ENCODE measurements at places on chromosomes 2 and 18.

DNA sequence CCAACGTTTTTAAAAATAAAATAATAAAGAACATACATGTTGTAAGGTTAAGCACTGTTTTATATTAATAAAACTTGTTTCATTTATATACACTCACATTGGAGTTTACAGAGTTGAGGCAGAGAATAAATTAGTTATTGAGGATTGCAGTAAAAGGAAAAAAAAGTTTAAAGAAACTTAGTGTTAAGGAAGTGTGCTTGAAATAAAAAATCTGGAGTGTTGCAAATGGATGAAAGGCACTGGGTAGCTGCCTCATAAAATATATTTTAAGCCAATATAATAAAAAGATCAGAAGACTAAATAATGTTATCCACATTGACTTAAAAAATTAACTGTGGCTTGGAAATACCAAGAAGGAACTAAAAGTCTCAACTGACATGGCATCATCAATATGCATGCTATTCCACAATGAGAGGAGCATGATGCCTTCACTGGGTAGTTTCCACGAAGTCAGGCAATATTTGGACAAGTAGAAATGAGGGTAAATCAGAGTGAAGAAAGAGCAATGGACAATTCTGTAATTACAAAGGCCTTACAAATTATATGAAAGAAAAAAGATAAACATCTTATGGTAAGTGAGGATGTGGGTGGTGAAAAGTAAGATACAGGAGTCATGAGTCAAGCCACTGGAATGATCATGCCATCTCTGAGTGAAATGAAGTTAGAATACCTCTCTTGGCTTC is 2.5 kb downstream of the GALNT3 start:
- DNase-seq, result no peak

DNA sequence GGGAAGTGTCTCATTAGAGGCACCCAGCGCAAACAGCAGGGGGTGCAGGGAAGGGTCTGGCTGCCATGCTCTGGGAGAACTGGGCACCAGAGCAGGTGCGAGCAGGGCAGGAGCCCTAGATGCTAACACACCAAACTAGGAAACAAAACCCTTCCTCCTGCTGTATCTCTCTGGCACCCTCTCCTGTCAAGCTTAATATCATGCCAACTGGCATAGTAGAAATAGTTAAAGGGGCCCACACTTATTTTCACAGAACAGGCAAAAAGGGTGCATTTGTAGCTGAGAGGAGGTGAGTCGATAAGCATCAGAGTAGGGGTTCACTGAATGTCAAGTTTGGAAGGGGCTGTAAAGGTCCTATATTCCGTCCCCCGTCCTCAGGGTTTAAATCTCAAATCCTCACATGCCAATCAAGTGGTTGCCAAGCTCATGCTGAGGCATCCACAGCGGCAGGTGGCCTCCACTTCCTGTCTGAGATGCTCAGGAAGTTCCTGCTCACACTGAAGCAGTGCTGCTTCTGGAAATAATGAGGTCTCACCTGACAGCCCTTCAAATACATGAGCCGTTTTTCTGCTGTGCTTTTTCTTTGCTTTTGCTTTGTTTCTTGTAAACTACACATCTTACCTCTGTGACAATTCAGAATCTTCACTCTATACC is 14.9 kb upstream of the ACKR3 start:
- no peak for DNase-seq

GRCh38 chr2:196205881-196206435 is 34.6 kb upstream of the STK17B start:
- no peak for DNase-seq

DNA sequence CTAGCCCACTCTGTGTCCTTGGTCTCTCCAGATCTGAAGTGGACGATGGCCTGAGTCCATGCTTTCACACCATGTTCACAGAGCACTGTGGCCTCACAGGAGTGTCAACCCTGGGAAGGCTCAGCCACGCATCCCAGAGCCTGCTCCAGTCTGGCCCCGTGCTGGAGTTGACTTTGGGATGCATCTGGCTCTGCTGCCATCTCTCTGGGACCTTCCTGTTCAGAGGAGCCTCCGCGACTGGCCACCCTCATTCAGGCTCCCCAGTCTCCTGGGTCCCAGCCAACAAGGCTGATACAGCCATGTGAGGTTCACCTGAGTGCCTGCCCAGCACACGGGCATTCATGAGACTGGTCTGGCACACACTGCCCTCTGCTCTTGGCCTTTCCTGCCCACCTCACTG is 199.7 kb upstream of the RAB6C start:
- DNase-seq, result no peak

All from T follicular helper cell (primary cell).